ENCODE measurements at places on chromosomes 7 and 10. TPM values are rescaled to one million over a fixed set of nuclear protein-coding genes. Genes with fewer than 3 reads are reported as not detected.

The MLXIPL gene
- total RNA-seq: 21.7 TPM

DNA sequence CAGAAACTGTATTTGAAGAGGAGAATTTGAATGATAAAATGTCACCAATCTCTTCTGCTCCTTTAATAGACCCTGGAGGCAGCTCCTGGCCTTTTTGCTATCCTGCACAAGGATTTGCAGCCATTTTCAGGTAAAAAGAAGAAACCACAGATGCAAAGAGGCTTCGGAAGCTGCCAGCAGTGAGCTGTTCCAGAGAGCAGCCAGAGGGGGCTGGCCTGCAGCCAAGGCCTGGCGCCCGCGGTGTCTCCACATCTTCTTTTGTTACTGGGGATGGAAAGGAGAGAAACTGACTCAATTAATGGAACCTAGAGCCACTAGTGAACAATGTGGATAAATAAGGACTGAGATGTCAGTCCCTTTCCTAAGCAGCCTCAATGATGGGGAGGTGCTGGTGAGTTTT lies 23.9 kb upstream of the GPR26 start:
- DNase-seq: no peak

- DNase-seq: no peak
Measured at GRCh38 chr7:152512706-152513105, 76.9 kb upstream of the KMT2C start.

- no peak for DNase-seq
Measured at GRCh38 chr10:17502814-17503213, 48.4 kb upstream of the ST8SIA6 start.
